ENCODE measurements at places on chromosomes 1 and 21.
A peak's percentile ranks its signal among the peaks of the same experiment; 100 is the strongest.

DNA sequence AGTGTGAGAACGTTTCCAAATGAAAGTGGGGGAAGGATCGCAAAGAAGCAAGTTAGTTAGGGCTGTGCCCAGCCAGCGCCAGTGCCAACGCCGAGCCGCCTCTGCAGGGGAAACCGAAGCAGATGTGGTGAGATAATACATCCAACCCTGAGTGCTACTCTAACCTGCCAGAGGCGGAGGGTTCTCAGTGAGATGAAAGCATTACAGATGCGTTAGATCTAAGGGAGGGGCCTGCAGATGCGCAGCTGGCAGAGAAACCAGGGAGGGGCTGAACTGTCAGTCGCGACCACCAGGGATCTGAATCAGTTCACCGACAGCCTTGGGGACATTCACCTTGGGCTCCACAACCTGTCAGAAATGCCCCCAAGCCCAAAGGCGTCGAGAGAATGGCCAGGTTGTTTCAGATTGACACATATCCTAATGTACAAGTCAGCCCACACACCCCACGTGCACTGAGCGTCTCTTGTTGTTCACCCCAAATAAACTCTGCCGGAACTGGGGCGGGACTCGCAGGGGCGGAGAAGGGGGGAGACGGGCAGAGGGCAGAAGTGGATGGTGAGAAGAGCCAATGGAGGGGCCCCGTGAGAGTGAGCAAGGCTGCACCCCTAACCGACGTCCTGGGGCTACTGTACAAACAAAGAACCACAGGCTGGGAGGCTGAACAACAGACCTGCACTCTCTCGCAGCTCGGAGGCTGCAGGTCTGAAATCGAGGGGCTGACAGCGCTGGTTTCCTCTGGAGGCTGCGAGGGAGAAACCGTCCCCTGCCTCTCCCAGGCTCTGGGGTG, 8.7 kb upstream of the UMODL1 start:
- no peak for DNase-seq

DNA sequence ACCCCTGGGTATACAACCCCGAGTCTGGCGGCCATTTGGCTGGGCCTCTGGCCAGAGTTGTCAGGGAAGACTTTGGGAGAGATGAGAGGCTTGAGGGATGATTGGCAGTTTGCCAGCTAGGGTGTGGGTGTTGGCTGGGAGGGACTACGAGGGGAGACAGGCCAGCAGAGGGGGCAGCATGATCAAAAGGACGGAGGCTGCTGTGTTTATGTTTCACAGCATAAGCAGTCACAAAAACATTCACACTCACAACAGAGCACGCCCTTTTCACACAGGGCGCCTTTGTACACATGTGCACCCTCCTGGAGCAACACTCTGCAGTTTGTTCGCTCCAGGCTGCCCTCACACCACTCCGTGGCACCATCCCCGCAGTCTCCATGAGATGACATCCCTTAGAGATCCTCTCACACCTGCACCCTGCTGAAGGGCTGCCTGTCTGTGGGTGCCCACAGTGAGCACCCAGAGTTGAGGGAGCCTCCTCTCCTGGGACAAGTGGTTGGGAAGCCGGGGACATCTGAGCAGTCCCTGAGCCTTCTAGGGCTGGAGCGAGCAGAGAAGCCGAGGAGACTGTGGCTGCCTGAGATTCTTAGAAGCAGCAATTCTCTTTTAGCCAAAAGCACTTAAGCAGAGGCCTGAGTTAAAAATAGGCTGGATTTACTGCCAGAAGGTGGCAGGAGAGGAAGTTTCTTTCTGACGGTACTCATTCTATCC, 15.4 kb downstream of the EFNA3 start:
- DNase-seq = no peak

- no peak for DNase-seq
Measured at GRCh38 chr1:32339363-32339978, 3.4 kb upstream of the MARCKSL1 start.

- DNase-seq = peak; percentile 97
Measured at GRCh38 chr1:167797015-167797414, 75.2 kb downstream of the MPZL1 start.

GRCh38 chr1:244860914-244861610, 3.3 kb downstream of the HNRNPU start:
- DNase-seq = no peak

DNA sequence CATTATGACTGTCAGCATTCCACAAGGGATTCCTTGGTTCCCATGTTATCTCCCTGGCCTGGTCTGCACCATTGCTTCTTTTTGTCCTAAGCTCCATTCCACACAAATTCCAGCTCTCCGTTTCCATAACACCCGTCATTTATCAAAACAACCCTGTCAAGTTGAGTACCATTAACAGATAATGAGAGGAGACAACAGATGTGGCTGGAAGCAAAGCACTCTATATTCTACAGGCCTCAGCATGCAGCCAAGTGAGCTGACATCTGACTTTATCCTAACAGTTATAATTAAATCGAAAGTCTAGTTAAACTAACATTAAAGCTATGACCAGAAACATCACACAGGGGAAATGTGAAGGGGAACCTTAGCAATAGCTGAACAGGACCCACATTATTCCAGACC, 110.4 kb downstream of the RERE start:
- DNase-seq = no peak

GRCh38 chr1:96918406-96918805, 196.8 kb downstream of the PTBP2 start:
- DNase-seq = no peak

DNA sequence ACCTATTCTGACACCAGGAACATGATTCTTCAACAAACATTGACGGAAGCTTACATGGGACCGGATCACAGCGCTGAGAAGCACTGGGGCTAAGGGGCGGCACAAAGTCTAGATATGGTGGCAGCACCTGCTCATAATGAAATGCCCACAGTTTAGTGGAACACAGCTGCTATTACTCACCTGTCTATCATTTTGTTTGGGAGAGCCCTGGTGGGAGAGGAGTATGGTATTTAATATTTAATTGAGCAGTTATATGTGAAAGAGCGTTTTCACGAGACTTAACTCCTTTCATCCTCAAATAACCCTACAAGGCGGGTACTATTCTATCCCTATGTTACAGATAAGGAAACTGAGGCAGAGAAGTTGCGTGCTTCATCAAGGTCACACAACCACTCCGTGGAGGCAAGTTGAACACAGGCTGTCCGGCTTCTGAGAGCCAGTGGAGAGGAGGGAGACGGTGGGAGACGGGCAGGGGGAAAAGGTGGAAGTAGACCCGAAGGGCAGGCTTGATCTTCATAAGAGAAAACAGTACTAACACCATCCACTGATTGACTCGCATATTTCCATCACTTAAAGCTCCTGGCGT, 790 bp upstream of the TSNAX start:
- DNase-seq = no peak
